ENCODE measurements at places on chromosomes 1 and 21.

DNA sequence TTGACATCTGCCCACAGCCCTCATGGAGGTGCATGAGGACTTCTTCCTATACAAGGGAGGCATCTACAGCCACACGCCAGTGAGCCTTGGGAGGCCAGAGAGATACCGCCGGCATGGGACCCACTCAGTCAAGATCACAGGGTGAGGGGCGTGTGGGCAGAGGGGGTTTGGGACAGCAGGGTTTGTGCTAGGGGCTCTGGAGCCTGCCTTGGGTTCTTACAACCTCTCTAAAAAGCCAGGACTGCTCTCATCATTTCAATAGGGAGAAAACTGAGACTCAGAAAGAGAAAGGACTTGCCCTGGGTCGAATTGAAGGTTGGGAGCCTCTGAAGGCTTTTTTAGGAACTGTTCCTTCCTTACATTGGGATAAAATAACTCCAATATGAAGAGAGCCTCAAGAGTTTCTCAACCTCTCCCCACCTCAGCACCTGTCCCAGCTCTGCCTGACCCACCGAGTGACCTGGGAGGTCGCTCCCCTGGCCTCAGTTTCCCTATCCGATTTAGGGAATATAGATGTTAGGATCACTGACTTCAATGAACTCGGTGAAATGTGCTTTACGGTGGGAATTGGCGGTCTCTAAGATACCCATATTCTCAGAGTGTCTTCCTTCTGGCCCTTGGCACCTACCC, 9.5 kb downstream of the TINAGL1 start:
- DNase-seq: no peak

GRCh38 chr1:65388908-65389695, 31.4 kb upstream of the LEPR start:
- DNase-seq: no peak

GRCh38 chr1:12125422-12126355, 41.1 kb upstream of the TNFRSF1B start:
- no peak for DNase-seq

DNA sequence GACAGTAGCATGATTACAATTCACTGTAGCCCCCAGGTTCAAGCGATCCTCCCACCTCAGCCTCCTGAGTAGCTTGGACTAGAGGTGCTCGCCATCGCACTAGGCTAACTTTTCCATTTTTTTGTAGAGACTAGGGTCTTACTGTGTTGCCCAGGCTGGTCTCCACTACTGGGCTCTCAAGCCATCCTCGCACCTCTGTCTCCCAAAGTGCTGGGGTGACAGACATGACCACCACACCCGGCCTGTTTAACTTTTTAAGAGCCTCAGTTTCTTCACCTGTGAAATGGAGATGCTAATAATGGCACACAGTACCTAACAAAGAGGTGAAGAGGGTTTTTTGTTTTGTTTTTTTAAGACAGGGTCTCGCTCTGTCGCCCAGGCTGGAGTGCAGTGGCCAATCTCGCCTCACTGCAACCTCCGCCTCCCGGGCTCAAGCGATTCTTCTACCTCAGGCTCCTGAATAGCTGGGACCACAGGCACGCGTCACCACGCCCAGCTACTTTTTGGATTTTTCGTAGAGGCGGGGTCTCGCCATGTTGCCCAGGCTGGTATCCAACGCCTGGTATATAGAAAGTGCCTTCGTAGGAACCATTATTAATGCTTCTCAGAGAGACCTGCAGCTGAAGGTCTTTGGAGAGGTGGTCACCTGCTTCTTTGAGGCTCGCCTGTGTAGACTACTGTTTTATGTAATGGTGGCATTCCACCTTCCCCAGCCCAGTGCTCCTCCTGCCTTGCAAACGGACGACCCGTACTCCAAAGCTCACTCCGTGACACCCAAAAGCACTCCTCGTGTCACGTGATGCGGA, 567 bp downstream of the PMVK start:
- no peak for DNase-seq

DNA sequence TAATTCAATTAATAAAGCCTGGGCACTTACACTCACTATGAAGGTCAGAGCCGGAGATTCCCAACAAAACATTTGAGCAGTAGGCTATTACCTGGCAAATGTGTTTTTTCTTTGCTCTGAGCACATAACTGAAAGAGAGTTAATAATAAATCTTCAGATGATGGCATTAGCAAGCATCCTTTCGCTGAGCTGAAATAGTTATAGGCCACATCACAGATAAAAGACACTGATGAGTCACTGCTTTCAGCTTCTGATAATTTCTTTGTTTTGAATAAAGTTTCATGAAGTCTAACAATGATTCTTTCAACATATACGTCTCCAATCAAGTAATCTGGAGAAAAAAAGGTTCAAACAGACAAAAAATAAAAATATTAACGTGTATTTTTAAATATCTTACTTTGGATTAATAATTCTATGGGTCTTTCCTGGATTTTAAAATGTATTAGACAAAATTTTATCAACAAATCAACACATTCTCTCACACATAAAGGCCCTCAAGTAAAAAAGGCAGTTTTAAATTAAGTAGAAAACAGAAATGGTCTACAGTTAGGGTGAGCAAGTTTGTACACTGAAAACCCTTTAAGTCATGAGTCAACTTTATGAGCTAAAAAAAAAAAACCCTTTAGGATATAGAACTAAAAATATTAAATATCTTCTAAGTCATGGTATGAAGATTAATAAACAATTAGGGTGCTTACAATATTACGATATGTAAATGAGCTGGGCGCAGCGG, 33.1 kb downstream of the LTN1 start:
- DNase-seq: no peak

DNA sequence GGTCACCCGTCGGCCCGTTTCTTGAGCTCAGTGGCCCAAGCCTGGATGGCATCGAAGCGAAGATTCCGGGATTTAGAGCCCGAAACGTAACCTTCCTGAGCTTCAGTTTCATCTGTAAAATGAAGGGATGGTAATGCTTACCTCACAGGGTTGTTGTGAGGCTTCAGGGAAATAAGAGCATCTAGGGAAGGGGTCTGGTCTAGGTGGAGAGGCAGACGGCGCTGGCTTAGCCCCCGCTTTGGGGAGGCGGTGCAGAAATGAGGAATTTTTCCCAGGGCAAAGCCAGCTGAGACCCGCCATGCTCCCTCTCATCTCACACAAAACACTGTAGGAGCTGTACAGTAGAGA, 717 bp upstream of the MYCL start:
- DNase-seq: no peak

Data from NCI-H526 treated with DMSO at 0.1 percent for 48 hours (cell line).